Activated T-cell treated with anti-CD3 and anti-CD28 coated beads, Interleukin-2, amount 50 U/mL, for 48 hours (primary cell): ENCODE measurements at places on chromosomes 3 and 15.

DNA sequence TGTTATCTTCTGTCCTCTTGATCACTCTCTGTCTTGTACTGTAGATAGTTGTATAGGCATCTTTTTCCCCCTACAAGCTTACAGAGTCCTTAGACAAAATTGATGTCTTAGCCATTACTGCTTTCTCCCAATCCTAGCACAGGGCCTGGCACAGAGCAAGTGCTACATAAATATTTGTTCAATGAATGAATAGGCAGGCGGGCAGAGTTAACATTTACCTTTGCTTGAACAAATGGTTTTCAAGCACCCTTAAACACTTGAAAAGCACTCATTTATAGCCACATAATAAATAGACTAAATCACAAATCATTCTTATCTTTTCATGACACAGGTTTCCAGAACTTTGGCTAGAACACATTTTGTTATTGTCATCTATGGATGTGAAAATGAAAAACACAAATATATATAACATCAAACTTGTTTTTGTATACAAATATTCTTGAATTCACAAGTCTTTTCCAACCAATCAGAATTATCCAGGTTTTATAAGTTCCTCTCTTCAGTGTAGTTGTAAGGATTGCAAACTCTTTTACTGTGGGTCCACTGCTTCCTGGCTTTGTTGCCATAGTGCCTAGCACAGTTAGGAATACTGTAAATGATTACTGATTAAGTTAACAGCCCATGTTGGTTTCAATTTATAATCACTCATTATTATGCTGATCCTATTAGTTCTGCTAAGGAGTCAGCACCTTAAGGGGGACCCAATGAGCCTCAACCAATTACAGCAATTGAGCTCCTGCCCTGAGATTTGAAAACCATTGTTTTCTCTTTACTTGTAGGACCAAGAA is 61.9 kb downstream of the ISL2 start:
- no peak for DNase-seq

- DNase-seq, result peak; percentile 89
These were observed at the start of gene MCTP2 for GRCh38 chr15:94230883-94231722. Gene MCTP2, plus strand, starts transcription at chr15:94231561. Its CDS starts 66,705 bp downstream, at chr15:94298266.

- no peak for DNase-seq
These were observed 13.9 kb downstream of the BTBD1 start for GRCh38 chr15:83053151-83053550.

GRCh38 chr15:57909388-57909787 is 156.1 kb downstream of the ALDH1A2 start:
- no peak for DNase-seq

GRCh38 chr15:81740416-81740815 is 305.4 kb downstream of the MEX3B start:
- no peak for DNase-seq

DNA sequence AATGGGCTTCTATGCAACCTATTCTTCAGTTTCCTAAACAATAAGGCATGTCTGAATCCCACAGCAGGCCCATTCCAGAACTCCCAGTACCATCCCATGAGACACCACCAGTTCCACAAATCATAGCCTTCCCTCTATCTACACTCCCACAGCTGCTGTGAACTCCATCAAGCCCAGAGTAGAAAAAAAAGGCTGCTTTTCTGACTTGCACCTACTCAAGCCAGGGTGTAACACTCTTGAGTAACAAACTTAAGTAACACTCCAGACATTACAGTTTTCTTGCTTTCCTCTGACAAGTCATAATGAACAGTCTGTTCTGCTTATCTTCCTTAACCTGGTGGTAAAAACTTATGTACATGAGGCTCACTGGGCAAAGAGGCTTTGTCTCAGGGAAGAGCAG is 283.1 kb downstream of the NFKBIZ start:
- no peak for DNase-seq

DNA sequence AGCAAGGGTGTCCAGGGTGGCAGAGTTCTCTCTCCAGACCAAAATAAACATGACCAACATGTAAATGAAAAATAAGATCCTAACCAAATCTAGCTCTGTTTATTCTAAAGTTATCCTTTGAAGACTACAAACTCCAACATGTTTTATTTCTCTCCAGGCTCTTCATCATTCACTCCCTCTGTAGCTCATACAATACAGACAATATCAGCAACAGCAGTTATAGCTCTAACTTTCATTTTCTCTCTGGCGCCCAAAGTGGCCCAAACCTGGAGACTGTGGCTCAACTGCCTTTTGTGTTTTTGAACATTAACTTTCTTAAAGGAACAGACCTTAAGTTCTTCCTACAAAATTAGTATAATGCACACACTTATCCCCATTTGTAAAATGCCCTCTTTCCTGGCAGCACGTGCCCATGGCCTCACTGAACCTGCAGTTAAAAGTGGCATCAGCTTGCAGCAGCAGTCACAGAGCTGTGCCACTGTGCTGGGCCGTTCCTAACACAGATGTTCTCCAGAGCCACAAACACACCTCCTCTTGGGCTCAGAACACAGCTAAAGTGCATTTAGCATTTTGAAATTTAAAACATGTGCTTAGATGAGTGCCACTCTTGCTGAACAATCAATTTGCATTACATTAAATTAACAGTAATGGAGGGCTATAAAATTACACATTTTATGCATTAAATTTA is 91.9 kb downstream of the RORA start:
- DNase-seq, result no peak

DNA sequence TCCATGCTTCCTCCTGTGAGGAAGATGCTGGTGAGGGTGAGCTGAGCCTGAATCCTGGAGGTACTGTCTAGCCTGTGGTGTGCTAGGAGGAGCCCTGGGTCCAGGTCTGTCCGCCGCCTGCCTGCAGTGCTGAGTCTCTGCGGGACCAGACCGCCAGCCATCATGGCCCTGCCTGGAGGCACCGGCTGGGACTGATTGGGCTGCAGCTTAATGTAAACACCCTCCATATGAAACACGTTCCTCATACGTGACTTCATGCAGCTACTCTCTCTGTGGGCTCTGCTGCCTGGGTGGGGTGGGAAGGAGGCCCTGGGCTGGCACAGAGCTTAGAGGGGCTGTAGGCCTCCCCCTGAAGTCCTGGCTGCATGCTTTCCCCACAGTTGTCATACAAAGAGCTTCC is 67.4 kb downstream of the FBLN2 start:
- DNase-seq, result no peak

- no peak for DNase-seq
These were observed 37.0 kb upstream of the SNRPA1 start for GRCh38 chr15:101332061-101332467.

DNA sequence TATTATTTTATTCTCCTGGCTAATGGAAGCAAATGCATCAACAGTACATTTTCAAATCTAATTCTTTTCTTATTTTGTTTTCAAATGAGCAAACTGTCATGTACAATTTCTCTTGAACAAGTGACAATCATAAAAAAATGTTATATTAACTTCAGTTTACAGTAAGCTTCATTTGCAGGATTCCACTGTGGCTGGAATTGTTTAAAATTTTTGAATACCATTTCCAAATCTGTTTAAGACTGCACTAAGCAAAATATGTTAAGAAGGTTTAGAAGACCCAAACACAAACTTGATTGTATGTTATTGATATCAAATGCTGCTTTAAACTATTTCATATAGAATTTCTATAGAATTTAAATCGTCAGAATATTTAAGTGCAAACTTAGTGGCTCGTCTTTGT is 92.8 kb downstream of the ZNF280D start:
- DNase-seq, result no peak

DNA sequence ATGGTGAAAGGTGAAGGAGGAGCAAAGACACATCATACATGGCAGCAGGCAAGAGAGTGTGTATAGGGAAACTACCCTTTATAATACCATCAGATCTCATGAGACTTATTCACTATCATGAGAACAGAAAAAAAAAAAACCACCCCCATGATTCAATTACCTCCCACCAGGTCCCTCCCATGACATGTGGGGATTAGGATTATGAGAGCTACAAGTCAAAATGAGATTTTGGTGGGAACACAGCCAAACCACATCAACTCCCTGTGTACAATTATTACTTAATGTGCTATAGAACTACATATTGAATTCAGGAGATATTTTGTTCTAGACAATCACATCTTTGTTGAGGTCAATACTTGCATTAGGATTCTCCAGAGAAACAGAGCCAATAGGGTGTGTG is 313.4 kb downstream of the CNTN6 start:
- no peak for DNase-seq

DNA sequence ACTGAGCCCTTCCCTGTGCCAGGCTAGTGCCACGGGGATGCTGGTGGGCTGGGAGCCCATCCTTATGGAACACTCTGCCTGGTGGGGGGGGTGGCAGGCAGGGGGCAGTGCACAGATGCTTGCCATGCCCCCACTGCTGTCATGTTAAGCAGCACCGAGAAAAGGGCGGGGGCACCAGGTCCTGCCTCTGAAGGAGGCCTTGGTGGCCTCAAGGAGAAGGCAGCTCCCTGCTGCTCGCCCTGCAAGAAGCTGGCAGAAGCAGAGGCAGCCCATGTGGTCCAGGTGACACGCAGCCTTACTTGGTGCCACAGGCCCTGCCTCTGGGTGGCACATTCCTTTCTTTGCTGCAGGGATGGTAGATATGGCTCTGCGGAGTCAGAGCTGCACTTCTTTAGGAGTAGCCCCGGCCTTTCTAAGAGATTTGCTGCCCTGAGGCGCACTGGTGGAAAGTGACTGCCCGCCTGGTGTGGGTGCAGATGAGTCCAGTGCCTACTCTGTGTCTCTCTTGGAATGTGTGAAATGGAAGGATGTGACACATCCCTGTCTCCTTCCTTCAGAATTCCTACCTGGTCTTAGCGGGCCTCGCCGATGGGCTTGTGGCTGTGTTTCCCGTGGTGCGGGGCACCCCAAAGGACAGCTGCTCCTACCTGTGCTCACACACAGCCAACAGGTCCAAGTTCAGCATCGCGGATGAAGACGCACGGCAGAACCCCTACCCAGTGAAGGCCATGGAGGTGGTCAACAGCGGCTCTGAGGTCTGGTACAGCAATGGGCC is 145.8 kb downstream of the LRRK1 start:
- DNase-seq, result no peak

DNA sequence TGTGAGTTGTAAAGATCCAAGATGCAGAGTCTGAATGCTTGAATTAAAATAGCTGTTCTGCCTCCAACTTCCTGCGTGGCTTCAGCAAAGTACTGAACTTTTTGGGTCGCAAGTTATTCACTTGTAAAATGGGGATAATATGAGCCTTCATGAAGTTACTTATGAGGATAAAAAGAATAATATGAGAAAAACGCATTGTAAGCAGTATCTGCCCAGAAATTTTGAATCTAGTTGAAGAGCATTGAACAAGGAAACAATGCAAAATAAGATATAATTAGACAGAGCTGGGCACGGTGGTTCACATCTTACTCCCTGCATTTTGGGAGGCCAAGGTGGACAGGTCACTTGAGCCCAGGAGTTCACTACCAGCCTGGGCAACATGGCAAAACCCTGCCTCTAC is 37.8 kb downstream of the AQP9 start:
- DNase-seq, result no peak

- no peak for DNase-seq
These were observed 40.5 kb upstream of the EIF1B start for GRCh38 chr3:40268802-40269524.

GRCh38 chr3:60764870-60765269 is 486.4 kb downstream of the FHIT start:
- no peak for DNase-seq

GRCh38 chr3:87873136-87873535 is 185.7 kb downstream of the CGGBP1 start:
- DNase-seq, result no peak

GRCh38 chr15:47806008-47806407 is 88.7 kb downstream of the SEMA6D start:
- no peak for DNase-seq

DNA sequence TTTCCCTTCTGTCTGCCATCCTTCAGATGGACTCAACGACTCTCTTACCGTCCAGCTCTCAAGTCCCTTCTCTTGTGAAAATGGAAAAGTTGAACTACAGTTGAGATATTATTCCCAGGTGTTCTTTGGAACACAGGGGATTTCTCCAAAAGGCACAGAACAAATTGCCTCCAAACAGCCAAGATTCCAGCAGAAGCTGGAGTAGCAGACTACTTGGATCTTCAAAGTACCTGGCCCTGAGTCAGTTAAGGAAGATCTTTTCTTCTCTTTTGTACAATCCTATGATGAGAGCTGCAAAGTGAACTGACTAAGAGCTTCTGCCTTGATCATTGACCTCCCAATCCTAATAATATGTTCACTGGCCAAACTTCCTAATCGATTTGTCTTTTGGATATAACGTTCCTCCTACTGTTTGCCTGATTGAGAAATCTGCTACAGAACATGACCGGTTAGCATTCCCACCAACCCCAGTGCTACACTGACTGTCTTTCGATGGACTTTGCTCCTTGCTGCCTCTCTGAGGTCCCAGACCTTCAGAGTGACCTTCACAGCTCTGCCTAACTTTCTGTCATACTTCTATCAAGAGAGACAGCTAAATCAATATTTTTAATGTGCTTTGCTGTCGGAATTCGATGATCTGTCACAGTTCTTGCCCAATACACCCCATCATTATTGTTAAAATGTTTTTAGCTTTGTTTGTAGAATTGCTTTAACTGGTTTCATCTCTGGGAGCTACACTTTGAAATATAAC is 21.9 kb downstream of the PAQR9 start:
- DNase-seq, result no peak

DNA sequence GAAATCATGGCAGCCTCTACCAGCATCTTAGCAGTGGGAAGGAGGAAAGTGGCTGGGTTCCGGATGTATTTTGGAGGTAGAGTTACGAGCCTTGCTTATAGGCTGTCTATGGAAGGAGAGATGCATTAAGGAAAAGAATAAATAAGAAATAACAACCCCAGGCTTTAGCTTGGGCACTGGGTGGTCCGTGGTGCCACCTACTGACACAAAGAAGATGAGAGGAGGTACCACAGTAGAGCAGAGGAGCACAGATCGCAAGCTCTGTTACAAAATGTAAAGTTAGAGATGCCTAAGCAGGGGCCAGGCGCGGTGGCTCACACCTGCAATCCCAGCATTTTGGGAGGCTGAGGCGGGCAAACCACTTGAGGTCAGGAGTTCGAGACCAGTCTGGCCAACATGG is 74.8 kb downstream of the TMEM39A start:
- no peak for DNase-seq

GRCh38 chr3:139216958-139217357 is 126.9 kb upstream of the MRPS22 start:
- DNase-seq, result no peak

DNA sequence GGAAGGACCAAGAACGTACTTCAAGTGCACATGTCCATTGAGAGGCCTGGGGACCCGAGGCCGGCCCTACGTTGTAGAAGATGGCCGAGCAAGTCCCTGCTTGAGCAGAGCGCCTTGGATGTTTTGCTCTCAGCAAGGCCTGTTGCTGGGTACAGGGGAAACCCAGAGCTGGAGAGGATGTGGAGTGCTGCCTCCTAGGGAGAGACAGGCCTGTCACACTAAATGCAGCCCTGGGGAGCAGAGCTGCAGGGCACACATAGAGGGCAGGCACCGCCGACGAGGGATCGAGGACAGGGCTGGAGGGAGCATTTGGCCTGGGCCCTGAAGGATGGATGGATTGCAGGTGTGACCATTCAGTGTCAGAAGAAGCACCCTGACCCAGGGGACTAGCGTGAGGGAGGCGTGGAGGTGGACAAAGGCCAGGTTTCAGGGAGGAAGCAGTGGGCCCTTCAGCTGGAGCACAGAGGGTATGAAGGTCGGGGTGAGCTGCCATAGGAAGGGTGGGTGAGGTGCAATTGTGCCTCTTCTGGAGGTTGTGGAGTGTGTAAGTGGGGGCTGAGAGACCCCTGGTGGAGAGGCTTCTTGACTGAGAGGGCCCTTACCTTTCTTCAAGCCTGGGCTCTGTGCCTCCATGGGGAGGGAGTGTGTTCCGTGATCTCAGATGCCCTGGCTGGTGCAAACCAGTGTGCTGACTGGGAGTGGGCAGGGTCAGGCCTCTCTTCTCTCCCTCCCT is 142.4 kb downstream of the CHDH start:
- DNase-seq, result no peak
